ENCODE measurements at places on chromosomes 16 and 17.

- H3K4me1 ChIP-seq: no peaks in the 10 kb centered on the region
- no peak overlapping the region for H3K27ac ChIP-seq
- H3K4me3 ChIP-seq: no peak overlapping the region
- DNase-seq: no peak
- no peaks in the 10 kb centered on the region for H3K27me3 ChIP-seq
Observed at GRCh38 chr16:7343243-7343642, 10.6 kb downstream of the RBFOX1 start.

GRCh38 chr17:64152428-64153125 is 22.6 kb upstream of the ERN1 start:
- H3K36me3 ChIP-seq: peaks cover 10% of the 10 kb centered on the region
- no peaks in the 10 kb centered on the region for H3K27me3 ChIP-seq
- H3K4me3 ChIP-seq: no peak overlapping the region
- no peak overlapping the region for H3K27ac ChIP-seq
- peaks cover 11% of the 10 kb centered on the region for H3K4me1 ChIP-seq

DNA sequence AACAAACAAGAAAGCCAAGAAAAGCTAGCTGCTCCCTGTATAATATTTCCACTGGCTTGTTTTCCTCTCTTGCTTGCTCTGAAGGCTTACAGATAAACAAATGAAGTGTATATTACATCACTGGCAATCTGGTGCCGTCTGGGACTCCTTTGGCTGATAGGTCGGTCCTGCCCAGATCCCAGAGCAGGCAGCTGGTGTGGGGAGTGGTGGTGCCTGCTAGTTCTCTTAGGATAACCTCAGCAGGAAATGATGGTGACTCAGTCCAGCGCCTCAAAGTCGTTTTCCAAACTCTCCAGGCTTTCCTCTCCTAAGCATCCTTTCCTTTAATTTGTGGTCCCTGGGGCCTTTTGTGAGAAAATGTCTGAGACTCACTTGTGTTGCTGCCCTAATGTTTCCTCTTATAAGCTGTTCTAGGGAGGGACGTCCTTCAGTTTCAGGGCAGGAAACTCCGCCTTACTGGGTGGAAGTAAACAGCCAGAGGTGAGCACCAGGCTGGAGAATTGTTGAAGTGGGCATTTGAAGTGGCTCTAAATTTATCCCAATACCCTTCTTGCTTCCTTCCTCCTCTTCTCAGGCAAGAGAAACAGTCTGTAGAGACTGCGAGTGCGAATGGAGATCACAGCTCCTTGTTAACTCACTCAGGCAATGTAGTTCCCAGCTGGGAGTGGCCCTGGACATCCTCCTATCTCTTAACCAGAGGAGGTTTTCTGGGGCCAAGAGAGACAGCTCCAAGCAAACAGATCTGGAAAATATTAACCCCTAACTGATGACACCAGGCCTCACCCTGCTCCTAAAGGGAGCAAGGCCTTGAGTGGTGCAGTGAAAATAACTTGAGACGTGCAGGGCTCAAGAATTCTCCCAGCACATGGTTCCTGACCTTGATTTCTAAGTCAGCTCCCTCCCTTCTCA is 34.9 kb downstream of the CD300LF start:
- H3K4me3 ChIP-seq: no peak overlapping the region
- no peaks in the 10 kb centered on the region for H3K36me3 ChIP-seq
- no peak for DNase-seq
- peaks cover 84% of the 10 kb centered on the region for H3K27me3 ChIP-seq
- no peak overlapping the region for H3K27ac ChIP-seq

DNA sequence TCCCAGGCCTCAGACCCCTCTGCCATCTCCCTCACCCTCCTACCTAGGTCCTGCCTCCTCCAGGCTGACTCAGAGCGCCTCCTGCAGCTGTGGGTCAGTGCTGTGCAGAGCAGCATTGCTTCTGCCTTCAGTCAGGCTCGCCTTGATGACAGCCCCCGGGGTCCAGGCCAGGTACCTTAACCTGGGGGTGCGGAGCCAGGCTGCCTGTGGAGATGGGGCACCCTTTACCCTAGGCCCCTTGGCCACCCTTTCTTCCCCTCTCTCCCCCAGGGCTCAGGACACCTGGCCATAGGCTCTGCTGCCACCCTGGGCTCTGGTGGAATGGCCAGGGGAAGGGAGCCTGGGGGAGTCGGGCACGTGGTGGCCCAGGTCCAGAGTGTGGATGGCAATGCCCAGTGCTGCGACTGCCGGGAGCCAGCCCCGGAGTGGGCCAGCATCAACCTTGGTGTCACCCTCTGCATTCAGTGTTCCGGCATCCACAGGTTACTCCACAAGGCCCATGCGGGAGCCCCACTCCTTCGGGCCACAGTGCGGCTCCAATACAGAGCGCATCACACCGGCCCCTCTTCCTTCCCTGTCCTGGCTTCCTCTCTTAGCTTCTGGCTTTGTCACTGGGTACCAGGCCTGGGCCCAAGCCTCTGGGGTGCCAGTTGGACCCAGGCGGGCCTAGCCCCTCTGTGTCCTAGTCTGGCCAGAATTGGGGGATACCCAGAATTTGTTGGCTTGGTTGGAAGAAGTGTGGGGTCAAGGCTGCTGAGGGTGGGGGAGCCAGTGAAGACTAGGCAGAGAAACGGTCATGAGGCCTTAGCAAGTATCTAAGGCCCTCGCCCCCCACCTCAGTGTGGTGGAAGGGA is 5.0 kb upstream of the KCTD11 start:
- no peaks in the 10 kb centered on the region for H3K36me3 ChIP-seq
- peaks cover 22% of the 10 kb centered on the region for H3K4me1 ChIP-seq
- H3K27me3 ChIP-seq: no peaks in the 10 kb centered on the region
- DNase-seq: no peak

DNA sequence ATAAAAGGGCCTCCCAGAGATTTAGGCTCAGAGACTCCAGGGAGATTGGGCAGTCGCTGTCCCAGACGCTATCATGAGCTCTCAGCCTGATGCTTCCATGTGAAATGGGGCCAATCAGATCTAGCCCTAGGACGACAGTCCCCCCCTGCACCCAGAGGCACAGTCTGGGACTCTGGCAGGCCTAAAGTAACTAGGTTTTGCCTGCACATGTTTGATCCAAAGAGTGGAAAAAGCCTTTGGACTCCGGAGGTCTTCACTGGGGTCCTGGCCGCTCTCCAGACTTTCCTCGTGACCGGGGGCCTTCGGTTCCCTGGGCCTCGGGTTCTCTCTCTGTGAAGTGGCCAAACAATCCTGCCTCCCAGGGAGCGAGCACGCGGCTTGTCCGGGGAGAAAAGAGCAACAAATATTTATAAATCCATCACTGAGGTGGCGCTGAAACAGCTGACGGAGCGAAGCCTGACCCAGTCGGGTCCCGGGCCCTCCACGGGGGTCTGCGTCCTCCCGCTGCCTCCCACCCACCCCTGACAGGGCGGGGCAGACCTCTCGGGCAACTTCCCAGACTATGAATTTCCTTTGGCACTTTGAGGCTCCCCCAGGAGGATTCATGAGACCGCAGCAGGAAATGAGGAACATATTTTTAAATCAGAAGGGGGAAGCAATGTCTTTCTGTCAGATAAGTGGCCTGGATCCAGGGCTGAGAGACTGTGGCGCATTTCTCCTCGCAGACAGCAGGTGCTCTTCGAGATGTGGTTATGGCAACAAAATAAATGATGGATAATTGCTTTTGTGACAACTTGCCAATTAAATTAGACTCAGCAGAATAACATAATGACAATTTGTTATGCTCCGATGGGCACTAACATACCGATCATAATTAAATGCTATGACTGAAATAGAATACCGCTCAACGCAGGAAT is 38.9 kb downstream of the MRPS23 start:
- H3K27ac ChIP-seq: no peak overlapping the region
- peaks cover 18% of the 10 kb centered on the region for H3K27me3 ChIP-seq
- no peaks in the 10 kb centered on the region for H3K36me3 ChIP-seq
- H3K4me1 ChIP-seq: no peaks in the 10 kb centered on the region
- no peak for DNase-seq
- H3K4me3 ChIP-seq: no peak overlapping the region
